NCI-H2029 (cell line): ENCODE measurements at places on chromosomes 16 and 17.

GRCh38 chr16:11432856-11433395, 87.7 kb downstream of the RMI2 start:
- no peak for DNase-seq

GRCh38 chr17:78738278-78738677, 43.8 kb downstream of the CYTH1 start:
- no peak for DNase-seq

DNA sequence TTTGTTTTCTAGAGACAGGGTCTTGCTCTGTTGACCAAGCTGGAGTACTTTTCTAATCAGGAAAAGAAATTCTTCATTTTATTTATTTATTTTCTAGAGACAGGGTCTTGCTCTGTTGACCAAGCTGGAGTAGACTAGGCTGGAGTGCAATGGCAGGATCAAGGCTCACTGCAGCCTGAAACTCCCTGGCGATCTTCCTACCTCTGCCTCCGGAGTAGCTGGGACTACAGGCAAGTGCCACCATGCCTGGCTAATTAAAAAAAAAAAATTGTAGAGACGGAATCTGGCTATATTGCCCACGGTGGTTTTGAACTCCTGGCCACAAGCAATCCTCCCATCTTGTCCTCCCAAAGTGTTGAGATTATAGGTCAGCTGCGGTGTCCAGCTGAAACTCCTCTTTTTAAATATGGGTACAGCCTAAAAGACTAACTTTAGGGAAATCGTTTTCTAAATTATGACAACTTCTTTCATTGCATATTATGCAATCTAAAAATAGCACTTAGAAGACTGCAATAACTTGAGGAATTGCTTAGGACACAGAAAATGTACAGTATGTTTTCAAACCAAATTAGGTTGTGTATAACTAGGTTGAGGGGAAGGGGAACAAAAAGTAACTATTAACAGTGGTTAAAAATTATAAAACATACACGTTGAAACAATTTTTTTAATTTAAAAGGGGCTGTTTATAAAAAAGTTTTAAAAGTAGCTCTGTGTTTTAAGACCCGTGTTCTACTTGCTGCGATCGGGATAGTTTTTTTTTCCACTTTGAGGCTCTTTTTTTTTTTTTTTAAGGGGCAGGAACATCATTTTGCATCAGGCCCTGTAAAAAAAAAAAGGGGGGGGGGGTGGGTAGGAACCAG, 4.7 kb downstream of the PRAC1 start:
- DNase-seq, result no peak

DNA sequence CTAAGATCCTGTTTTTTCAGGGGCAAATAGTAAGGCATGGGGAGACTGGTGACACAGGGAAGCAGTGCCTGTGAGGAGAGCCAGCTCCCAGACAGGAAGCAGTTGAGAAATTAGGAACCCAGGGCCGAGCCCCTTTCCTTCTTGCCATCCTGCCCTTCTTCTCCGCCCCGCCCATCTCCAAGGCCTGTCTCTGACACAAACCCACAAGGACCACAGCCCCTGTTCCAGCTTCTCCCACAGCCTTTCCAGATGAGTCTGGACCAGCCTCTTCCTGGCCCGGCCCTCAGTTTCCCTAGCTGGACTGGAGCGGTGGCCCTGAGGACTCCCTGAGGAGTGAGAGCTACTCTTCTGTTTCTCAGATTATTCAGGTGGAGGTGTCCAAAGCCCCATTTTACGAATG, 9.9 kb downstream of the CCDC102A start:
- no peak for DNase-seq

DNA sequence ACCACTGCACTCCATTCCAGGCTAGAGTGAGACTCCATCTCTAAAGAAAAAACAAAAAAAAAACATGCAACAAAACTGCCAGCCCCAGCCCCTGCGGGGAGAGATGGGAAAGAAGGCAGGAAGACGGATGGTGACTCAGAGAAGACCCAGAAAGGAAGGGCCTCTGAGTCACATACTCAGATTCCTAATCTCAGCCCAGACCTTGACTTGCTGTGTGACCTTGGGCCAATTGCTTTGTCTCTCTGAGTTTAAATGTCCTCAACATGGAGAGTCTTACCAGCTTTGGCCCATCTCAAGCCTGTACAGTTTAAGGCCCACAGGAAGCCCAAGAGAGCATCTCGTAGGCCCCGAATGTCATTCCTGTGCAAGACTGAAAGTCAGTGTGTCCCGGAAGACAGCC, 86.5 kb upstream of the LHX1 start:
- DNase-seq, result no peak

- DNase-seq, result no peak
Observed at GRCh38 chr17:507441-507840, 154.8 kb upstream of the RPH3AL start.

- DNase-seq, result no peak
Observed at GRCh38 chr16:30535106-30535776, 583 bp upstream of the ZNF747 start.

GRCh38 chr17:21008992-21009671, 33.7 kb downstream of the USP22 start:
- DNase-seq, result no peak

DNA sequence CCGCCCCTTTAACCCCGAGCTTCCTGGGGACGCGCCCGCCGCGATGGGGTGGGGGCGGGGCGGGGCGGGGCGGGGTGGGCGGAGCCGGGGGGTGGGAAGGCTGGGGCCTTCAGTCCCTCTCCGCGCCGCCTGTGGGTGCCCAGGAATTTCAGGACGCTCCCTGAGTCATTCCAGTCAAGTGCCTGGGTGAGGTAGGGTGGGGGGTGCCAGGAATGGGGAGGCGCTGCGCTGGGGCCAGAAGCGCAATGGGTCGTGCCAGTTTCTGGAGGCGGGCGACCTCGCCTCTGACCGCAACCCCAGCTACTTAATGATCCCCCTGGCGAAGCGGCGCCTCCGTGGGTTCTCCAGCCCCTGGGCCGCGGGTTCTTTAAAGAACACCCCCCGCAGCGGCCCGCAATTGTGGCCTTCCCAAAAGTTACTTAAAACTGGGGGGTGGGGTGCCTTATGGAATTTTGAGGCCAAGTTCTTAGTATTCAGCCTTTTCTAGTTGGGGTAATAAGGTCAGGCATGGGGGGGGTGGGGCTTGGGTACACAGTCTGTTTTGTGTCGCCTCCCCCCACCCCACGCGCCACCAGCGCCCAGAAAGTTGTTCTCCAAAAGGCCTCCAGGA, 826 bp upstream of the GSE1 start:
- peak; percentile 37 for DNase-seq

- DNase-seq, result no peak
Observed at GRCh38 chr17:62162898-62163297, 97.8 kb upstream of the MED13 start.

- DNase-seq, result no peak
Observed at GRCh38 chr17:82201498-82201910, 11.1 kb downstream of the CCDC57 start.

- no peak for DNase-seq
Observed at GRCh38 chr16:8641671-8642070, 20.2 kb downstream of the METTL22 start.

DNA sequence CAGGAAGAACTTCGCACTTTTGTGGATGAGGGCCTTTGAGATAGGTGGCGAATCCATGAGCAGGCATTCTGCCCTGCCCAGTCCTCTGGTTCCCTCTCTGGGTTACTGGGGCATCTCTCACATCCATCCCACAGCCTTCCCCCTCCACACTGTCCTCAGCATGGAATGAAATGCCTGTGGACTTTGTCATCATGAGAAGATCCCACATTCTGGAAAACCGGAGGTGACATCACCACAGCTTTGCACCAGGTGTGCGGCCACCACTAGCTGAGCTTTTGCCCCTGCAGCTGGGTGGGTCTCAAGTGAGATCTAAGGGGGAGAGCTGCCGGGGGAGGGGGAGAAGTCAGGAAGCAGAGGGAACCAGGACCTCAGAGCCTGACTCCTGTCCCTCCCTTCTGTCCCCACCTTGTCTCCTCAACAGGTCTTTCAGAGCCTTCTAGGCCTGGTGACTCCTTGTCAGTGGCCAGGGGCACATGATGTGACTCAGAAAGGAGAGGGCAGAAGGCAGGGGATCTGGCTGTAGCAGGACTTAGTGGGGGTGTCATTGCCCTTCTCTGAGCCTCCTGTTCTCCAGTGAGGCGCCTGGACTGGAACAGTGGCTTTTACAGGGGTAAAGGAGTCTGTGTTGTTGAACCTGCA, 40.0 kb upstream of the DLX4 start:
- no peak for DNase-seq

DNA sequence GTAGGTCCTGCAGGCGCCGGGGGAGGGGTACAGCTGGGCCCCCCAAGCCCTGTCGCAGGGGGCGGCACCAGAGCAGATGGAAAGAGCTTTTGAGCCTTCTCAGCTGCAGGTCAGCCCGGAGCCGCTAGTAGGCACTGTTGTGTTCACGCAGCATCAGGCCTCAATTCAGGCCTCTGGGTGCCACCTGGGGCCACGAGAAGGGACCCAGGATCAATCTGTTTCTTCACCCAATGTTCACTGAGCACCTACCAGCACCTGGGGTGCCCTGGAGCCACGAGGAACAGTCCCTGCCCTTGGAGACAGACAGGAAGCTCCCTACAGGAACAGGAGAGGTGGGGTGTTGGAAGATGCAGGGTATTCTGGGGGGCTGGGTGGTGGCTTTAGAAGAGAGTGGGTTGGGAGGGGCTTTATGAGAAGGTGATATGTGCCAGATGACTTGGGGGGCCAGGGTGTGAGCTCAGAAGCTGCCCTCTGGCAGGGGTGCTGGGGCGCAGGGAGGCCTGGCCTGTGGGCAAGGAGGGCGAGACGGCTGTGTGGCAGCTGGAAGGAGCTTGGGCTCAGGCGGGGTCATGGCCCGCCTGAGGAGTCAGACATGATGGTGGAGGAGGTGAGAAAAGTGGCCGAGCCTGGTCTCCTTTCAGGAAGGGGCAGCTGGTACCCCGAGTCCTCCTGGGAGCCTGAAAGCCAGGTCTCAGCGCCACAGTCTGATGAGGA, 121.9 kb upstream of the GSE1 start:
- DNase-seq, result no peak

- no peak for DNase-seq
Observed at GRCh38 chr16:26457882-26458281, 608.8 kb upstream of the C16orf82 start.

- no peak for DNase-seq
Observed at GRCh38 chr16:49800441-49800840, 55.5 kb downstream of the ZNF423 start.

DNA sequence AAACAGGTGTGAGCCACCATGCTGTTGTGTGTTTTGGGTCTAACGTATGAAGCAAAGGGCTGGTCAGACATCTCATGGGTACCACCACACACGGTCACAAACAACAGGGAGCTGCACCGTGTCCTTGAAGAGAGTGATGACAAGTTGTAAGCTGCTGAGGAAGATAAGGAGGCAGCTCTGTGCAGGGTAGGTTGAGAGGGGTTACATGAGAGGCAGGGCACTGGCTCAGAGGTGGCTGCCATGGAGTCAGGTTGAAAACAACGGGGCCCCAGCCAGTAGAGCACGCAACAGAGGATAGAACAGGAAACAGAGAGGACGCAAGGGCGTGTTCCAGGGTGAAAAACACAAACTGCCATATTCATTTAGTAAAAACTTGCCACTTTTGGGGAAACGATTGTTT, 52.2 kb downstream of the TRARG1 start:
- DNase-seq, result no peak

DNA sequence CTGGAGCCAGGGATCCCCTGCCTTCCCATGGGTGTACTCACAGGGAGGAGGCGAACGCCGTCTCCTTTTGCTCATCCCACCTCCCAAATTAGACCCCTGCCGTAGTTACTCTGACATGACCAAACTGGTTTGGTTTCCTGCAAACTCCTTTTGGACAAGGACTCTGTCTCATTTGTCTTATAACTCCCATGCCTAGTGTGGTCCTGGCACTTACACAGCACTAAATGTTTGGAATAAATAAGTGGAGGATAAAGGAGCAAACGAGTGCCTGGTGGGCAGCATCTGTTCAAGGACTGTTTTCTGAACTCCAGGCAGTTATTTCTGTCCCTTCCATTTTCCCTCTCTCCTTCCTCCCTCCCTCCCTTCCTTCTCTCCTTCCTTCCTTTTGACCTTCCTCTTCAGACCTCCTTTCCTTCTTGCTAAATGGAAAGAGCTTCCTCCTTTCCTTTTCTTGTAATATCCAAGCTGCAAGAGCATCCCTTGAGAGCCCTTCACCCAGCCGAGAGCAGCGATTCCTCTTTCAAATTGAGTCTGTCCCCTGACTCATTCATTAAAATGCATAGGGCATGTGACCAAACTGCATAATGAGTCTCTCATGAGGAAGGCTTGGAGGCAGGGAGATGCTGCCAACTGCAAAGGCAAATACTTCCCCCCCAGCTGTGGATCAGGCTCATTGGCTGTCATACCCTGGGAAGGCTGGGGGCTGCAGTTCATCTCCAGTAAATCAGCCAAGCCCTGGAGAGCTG, 36.8 kb downstream of the CHD9 start:
- peak; percentile 52 for DNase-seq

- DNase-seq, result no peak
Observed at GRCh38 chr16:84052071-84052622, 9.6 kb upstream of the SLC38A8 start.

- DNase-seq, result no peak
Observed at GRCh38 chr17:32943647-32944191, 15.8 kb downstream of the TMEM98 start.

- no peak for DNase-seq
Observed at GRCh38 chr17:82213251-82214011, 789 bp upstream of the CCDC57 start.

DNA sequence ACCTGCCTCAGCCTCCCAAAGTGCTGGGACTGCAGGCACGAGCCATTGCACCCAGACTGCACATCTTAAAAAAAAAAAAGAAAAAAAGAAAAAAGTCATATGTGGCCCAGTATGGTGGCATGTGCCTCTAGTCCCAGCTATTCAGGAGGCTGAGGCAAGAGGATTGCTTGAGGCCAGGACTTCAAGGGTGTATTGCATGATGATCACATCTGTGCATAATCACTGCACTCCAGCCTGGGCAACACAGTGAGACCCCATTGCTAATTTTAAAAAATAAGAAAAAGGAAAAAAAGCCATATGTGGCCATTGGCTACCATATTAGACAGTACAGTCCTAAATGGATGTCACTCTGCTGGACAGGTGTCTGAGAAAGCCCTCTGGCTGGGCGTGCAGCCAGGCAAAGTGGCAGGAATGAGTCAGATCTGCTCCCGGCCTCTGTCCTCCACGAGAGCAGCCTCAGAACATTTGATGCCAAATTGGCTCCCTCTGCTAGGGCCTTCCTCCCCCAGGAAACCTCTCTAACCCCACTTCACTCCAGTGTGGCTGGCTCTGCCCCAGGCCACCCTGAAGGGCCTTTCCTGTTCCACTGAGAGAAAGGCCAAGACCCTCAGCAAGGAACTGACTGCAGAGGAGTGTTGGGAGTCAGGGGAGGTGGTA, 14.7 kb downstream of the CA7 start:
- peak; percentile 80 for DNase-seq
